ENCODE measurements at places on chromosomes 6 and 20. TPM values are rescaled to one million over a fixed set of nuclear protein-coding genes. Genes with fewer than 3 reads are reported as not detected.

GRCh38 chr6:155404937-155405336, 50.7 kb downstream of the NOX3 start:
- DNase-seq: no peak
- no peaks in the 10 kb centered on the region for H3K36me3 ChIP-seq
- H3K27ac ChIP-seq: no peak overlapping the region
- no peak overlapping the region for H3K4me3 ChIP-seq
- H3K27me3 ChIP-seq: no peaks in the 10 kb centered on the region

DNA sequence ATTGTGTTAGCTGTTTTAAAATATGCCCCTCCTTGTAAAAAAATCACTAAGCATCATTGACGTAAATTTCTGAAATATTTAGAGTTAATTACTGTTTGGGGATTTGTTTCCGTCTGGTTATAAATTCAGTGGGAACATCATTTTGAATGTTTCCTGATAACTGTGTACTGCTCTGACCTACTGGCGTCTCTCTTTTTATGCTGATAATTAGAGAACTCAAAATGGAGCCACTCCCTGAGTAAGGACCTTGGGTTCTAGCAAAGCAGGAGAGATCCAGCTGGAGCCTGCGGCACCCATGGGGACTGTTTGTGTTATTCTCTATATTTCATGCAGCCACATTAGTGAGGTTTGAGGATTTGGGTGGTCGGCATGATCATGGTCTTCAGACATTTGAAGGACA, 124.9 kb downstream of the SOBP start:
- H3K4me3 ChIP-seq: no peak overlapping the region
- no peaks in the 10 kb centered on the region for H3K36me3 ChIP-seq
- no peaks in the 10 kb centered on the region for H3K27me3 ChIP-seq
- H3K4me1 ChIP-seq: peaks cover 14% of the 10 kb centered on the region
- no peak for DNase-seq

GRCh38 chr6:9937031-9937763, 477.7 kb downstream of the TFAP2A start:
- H3K27me3 ChIP-seq: no peaks in the 10 kb centered on the region
- DNase-seq: no peak
- H3K4me3 ChIP-seq: no peak overlapping the region
- no peak overlapping the region for H3K27ac ChIP-seq

GRCh38 chr6:169288591-169288990, 34.9 kb upstream of the THBS2 start:
- no peaks in the 10 kb centered on the region for H3K4me1 ChIP-seq
- no peak for DNase-seq
- peaks cover 3% of the 10 kb centered on the region for H3K27me3 ChIP-seq
- no peak overlapping the region for H3K27ac ChIP-seq
- no peaks in the 10 kb centered on the region for H3K36me3 ChIP-seq

Gene RIN2
- 20.3 TPM for polyA plus RNA-seq

- DNase-seq: no peak
- H3K27me3 ChIP-seq: no peaks in the 10 kb centered on the region
- peaks cover 13% of the 10 kb centered on the region for H3K4me1 ChIP-seq
Observed at GRCh38 chr6:4359108-4359730, 223.8 kb upstream of the ECI2 start.

DNA sequence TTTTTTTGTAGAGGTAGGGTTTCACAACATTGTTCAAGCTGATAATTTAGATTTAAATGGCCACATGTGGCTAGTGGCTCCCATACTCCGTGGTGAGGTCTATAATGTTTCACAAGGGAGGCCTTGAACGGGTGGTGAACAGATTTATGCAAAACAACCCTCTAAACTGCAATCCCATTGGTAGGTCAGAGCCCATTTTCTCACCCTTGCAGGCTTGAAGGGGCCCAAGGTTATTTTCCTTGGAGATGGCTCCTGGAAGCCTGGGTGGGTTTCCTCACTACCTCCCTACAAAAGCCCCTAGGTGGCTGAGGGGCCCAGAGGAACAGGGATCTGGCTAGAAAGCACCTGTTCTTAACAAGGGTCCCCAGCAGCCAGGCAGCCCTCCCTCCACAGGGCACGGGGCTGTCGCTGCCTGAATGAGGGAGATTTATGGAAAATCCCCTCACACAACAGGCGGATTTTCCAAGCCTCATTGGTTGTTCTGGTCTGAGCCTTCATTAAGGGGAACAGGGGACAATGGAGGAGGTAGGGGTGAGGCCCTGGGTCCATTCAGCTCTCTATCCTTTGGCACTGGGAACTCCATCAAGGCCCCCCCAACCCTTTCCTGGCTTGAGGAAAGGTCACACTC, 64.6 kb downstream of the VEGFA start:
- H3K27ac ChIP-seq: peak overlapping the region; percentile 88
- H3K4me1 ChIP-seq: peaks cover 86% of the 10 kb centered on the region
- DNase-seq: no peak
